ELF-1 (cell line): ENCODE measurements at places on chromosomes 1 and 21.

GRCh38 chr1:158583962-158584361 lies 4.3 kb upstream of the OR10X1 start:
- no peak for DNase-seq

GRCh38 chr1:86423873-86424272 lies at the start of gene CLCA2:
Gene CLCA2, plus strand, starts transcription at chr1:86424171. Its CDS starts 77 bp downstream, at chr1:86424248.
- no peak for DNase-seq

GRCh38 chr1:174000371-174000770 lies 21.8 kb downstream of the RC3H1 start:
- no peak for DNase-seq

GRCh38 chr1:167210966-167211674 lies 9.6 kb upstream of the POU2F1 start:
- no peak for DNase-seq

GRCh38 chr1:107010582-107010981 lies 45.9 kb upstream of the PRMT6 start:
- no peak for DNase-seq

GRCh38 chr1:53621144-53621543 lies 117.8 kb downstream of the GLIS1 start:
- no peak for DNase-seq

DNA sequence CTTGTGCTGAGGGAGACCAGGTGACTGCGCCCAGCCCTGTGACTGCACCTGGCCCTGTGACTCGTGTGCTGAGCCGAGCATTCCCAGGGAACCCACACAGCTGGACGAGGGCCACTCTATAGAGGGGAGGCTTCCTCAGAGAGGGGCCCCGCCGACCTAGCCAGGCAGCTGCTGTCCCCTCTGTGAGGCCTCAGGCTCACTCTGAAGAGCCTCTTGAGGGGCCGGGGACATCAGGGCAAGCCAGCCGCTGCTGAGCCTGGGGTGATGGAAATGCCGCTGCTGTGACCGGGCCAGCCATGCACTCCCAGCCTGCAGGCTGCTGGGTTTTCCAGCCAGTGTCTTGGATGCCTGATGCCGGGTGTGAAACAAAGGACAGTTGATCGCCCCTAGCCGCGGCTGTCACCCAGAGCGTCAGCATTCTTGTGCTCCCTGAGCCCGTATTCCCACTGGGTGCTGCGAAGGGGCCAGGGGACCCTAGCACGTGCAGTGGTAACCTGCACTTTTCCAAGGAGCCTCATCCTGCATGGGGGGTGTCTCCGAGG lies 17.5 kb downstream of the PFKL start:
- no peak for DNase-seq

GRCh38 chr1:226754793-226755533 lies 15.9 kb upstream of the ITPKB start:
- DNase-seq = no peak

GRCh38 chr1:182995894-182996293 lies 27.3 kb upstream of the LAMC1 start:
- DNase-seq = no peak

- no peak for DNase-seq
Measured at GRCh38 chr21:39040494-39041110, 142.6 kb downstream of the PSMG1 start.

DNA sequence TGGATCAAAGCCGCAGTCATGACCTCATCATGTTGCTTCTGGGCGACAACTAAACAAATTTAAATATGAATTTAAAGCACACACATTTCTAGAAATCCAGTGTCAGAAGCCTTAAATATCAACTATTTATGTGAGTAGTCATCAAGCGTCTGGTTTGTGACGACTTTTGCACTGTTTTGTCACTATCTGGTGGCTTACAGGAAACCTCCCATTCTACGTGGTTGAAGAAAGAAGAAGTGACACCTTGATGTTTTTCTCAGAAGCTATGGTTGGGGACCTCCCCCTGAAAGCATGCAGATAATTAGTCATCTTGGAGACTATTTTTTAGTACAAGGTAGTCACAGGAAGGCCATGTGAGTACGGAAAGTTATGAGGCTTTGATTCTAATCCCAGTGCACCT lies 58.5 kb downstream of the TENT5C start:
- DNase-seq = no peak

DNA sequence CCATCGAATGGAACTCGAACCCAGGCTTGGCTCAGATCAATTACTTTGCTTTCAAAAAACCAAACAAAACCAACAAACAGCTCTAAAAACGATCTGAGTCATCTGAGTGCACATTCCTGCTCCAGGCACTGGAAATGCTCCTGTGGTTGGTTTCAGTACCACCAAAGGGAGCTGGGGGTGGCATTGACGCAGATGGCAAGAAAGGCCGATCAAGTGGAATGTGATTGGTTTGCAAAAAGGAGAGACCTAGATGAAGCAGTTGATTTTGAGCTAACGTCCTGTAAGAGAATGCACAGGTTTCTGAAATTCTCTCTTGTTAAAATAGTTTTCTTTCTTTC lies 39.5 kb downstream of the PIK3CD start:
- no peak for DNase-seq

DNA sequence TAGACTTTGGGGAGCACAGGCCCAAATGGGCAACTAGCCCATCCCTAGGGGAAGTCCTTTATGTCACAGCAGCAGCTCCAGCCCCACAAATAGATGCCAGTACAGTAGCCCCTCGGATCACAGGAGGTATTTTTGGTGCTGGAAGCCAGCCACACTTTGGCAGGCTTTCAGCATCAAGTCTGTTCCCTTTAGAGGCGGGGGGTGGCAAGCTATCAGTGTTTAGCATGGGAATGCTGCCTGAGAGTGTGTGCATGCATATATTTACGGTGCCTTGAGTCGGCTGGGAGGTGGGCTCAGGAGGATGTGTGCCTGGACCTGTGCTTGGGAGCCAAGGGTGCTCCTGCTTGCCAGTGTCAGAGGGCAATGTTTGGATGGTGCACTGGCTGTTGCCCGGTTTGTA lies 3.5 kb upstream of the PLXNA2 start:
- DNase-seq = no peak

DNA sequence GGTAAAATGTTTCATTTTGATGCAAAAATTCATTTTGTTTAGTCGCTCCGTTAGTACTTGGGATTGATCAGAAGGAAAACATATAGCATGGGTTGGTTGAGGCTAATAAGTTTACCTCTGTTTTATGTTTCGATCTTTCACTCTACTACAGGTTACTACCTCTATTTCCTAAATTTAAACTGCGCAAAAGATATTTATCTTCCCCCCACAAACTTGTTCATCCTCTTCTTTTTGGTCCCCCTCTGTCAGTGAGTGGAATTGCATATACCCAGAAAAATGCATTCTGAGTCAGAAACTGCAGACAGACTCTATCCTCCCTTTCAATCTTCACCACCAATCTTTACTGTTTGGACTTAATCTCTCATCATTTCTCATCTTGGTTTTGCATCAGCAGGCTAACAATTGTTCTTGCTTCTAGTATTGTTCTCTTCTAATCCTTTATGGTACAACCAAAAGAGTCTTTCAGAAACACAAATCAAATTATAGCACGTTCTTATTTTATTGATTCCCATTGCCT lies 316.0 kb upstream of the ADGRL4 start:
- DNase-seq = no peak

- no peak for DNase-seq
Measured at GRCh38 chr1:201696217-201696761, 132.7 kb upstream of the IPO9 start.

GRCh38 chr1:184553845-184554244 lies 167.0 kb downstream of the C1orf21 start:
- no peak for DNase-seq

DNA sequence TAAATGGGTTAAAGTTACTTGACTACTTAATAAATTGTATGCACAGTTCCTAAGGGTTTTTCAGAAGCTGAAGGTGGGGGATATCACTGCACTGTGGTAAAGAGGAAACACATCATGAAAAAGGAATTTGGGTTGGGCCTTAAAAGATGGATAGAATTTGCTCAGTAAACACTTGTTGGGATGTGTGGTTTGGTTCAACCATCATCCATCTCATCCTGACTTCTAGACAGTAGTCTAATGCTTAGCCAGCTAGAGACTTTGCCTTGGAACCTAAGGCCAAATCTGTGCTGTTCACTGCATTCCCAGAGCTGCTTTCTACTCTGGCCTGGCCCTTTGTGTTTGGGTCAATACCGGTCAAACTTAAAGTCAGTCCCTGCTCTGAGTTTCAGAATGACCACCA lies 30.6 kb downstream of the LY9 start:
- no peak for DNase-seq

DNA sequence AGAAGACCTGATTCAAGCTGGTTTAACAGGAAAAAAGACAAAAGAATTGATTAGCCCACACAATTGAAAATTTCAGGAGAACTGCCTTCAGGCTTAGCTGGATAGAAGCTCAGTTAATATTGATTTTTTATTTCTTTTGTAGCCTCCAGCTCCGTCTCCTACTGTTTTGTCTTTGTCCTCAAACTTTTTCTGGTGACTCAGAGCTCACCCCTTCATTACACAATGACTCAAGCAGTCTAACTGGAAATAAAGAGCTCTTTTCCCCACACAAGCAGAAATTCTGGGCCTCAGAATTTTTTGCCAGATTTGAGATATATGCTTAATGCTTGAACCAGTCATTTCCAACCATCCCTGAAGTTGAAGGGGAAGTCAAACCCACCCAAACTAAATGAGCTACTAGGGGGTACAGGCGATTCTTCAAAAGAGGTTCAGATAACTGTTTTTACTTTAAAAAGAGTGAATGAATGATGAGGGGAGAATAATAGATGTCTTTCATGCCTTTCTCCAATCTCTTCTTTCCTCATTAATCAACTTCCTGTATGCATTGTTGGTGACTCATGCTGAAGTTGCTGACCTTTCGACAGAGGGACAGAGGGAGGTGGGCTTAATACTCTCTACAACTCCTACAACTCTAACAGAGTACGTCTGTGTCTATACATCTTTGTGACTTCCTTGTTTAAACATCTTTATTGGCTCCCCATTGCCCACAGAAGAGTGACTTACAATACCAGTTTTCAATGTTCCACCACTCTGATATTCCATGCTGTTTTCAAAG lies 6.2 kb upstream of the ACP6 start:
- no peak for DNase-seq
